ENCODE measurements at places on chromosomes 12 and 14.

DNA sequence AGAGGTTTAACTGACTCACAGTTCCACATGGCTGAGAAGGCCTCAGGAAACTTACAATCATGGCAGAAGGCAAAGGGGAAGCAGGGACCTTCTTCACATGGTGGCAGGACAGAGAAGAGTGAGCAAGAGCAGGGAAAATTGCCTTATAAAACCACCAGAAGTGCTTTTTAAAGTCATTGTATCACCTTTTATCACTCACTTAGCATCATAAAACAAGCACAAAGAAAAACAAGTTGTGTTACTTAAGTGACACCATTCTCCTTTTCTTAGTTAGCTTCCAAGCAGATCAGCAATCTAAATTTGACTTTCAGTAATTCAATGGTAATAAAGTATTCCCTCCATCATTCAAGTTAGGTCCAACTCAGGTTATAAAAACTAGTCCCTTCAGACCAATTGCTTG, 28.5 kb downstream of the OSBPL8 start:
- no peak for DNase-seq

DNA sequence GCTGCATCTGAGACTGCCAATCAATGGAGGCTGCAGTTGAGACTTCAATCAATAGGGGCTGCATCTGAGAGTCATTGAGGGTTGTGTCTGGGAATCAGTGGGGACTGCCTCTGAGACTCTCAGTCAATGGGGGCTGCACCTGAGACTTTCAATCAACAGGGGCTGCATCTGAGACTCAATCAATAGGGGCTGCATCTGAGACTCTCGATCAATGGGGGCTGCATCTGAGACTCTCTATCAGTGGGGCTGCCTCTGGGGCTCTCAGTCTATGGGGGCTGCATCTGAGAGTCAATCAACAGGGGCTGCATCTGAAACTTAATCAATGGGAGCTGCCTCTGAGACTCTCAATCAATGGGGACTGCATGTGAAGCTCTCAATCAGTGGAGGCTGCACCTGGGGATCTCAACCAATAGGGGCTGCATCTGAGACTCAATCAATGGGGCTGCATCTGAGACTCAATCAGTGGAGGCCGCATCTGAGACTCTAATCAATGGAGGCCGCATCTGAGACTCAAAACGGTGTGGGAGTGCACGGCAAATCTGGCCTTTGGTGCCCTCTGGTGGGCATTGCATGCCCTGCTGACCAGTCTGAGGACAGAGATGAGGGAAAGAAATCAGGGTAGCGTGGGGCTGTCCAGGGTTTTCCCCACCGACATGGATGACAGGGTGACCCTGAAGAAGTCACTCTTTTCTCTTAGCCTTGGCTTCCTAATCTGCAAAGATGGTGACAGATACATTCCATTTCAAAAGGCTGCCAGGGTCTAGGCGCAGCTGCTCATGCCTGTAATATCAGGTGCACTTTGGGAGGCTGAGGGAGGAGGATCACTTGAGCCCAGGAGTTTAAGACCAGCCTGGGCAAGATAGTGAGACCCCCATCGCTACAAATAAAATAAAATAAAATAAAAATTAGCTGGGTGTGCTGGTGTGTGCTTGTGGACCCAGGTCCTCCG, 41.3 kb upstream of the EIF5 start:
- peak; percentile 89 for DNase-seq

GRCh38 chr12:107318806-107319532, 225.6 kb upstream of the CRY1 start:
- peak; percentile 71 for DNase-seq

- DNase-seq, result no peak
Observed at GRCh38 chr12:71756054-71756690, 1.5 kb downstream of the RAB21 start.

GRCh38 chr12:92573104-92573503, 129.7 kb upstream of the PLEKHG7 start:
- no peak for DNase-seq

- no peak for DNase-seq
Observed at GRCh38 chr12:119176267-119177055, 2.3 kb upstream of the HSPB8 start.

DNA sequence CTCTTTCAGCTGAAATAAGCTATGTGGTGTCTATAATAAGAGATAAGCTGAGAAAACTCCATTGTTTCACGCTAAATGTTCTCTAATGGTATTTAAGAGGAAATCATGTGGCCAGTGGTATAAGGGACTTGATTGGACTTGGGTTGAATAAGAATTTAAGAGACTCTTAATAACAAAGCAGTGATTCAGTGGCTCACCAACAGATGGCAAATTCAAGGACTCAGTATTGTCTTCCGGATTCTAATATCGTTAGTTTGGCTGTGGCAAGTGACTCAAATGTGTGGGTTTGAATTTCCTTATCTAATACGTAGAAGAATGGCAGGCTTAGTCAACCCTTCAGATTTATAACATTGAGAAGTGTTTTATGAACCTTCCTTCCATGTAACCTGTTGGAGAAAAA, 49.1 kb upstream of the KCNH3 start:
- DNase-seq, result peak; percentile 44

GRCh38 chr12:44960856-44961255, 84.7 kb upstream of the NELL2 start:
- DNase-seq, result peak; percentile 53

DNA sequence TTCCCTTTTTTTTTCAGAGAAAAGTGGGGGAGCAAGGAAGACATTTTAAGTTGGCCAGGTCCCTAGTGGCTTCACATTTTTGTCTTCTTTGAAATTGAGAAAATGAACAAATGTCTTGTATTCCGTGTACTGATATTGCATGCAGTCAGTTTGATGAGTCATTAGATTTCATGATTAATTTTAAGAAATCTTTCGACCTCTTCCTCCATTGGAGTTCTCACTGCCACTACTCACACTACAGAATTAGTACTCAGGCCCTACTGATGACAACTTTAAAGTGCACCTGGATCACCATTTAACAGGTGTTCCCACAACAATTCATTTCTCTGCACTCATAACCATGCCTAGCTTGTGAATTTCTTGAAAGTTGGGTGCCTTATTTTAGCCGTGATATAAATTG, 50.5 kb downstream of the SAMD4A start:
- no peak for DNase-seq

DNA sequence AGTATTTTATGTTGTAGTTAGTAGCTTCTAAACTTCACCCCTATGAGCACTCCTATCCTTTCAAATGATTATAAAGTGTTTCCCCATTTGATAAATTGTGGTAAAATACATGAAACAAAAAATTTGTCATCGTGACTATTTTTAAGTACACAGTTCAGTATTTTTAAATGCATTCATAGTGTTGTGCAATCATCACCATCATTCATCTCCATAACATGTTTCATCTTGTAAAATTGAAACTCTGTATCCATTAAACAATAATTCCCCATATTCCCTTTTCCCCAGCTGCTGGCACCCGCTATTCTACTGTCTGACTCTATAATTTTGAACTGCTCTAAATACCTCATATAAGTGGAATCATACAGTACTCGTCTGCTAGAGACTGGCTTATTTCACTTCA, 52.5 kb downstream of the ATP23 start:
- no peak for DNase-seq

GRCh38 chr14:21917699-21918436, 244.2 kb upstream of the OR4E1 start:
- no peak for DNase-seq

DNA sequence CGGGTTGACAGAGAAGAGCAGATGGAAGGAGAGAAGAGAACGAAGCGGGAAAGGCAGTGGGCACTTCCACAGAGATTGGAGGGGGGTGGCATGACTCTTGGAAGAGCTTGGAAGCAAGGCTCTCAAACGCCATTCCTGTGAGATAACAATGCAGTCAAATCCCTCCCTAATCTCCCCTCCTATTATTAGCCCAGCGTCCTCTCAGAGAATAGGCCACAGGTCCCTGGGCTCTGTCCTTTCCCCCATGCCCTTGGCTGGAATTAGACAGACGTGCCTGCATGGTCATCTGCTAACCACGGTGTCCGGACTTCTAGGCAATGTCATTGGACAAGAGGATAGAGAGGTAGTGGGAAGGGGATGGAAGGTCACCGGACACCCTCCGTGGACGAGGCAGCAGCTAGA, 8.0 kb upstream of the MYH7 start:
- DNase-seq, result peak; percentile 26

- no peak for DNase-seq
Observed at GRCh38 chr14:76866456-76866855, 40.2 kb downstream of the LRRC74A start.

- DNase-seq, result no peak
Observed at GRCh38 chr14:75771595-75771994, 110.5 kb downstream of the TTLL5 start.

DNA sequence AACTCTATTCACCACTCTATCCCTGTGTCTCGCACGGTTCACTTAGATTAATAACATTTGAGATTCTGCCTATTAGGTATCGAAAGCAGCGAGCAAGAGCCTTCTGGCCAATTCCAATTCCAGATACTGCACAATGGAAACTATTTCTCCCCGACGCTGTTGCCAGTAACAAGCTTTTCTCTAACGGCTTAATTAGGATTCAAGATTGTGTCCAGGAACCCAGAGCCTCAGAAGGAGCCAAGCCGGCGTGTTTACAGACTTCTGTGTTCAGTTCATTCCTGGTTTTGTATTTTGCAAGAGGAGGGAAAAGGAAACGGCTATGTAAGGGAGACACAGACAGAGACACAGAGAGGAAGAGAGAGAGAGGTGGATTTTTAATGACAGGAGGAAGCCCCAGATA, 185.6 kb downstream of the DICER1 start:
- DNase-seq, result no peak

DNA sequence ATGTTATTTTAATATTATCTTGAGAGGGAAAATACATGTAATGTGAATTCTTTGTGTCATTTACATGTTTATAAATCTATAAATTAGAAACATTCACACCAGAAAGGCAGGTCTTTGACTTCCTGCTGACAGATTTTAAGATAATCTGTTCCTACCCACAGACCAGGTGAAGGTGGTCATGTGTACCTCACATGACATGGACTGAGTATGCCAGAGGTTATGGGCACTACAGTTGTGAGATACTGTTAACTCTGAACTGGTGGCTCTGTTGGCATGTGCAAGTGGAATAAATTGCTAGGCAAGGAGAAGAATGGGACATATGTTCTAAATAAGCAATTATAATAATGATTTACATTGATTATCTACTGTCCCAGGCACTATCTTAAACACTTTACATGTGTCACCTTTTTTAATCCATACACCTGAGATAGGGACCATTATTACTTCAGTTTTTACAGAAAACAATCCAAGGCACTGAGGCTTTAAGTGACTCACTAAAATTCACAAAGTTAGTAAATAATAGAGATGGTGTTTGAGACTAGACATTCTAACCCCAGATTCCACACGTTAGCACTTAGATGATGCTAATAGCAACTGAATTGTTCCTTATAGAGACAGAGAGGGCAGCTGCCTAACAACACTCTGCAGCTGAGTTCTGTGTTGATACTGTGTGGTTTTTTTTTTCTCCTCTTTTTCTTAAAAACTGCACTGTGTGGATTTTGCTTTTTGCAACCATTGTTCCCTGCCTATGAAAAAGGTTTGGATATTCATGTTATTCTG, 23.8 kb downstream of the SLC16A7 start:
- no peak for DNase-seq

GRCh38 chr12:13211859-13212664, 15.5 kb downstream of the EMP1 start:
- peak; percentile 56 for DNase-seq

DNA sequence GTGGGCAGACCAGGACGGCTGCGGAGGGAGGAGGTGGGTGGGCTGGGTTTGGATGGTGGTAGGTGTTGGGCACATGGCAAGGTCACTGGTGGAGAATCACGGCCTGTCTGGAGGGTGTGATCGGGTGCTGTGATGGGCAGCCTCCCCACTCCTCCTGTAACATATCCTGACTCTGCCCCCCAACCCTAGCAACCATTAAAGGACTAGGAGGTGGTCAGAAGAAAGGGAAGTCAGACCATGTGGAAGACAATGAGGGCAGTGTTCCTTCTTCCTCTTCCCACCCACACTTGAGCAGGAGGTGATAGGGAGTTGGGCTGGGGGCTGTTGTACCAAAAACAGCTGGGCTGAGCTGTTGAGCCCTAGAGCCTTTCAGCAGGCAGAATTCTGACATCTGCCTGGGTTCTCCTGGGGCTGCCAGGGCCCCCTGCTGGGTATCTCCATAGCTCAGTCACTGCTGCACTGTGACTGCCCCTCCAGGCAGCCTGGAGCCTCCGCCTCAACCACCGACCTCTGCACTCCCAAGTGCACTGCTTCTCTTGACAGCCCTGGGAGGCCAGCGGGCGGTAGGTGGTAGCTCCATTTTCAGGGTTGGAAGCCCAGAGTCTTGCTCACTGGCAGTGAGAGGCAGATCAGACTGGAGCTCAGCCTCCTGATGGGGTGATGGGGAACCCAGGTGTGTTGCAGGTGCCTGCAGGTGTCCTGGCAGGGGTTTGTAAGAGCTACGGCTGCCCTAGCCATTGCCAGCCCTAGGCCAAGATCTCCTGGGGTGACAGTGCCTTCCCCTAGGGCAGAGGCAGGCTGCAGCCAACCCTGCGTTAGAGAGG, 15.4 kb downstream of the VASH1 start:
- DNase-seq, result peak; percentile 75

- DNase-seq, result no peak
Observed at GRCh38 chr14:102951799-102952198, 29.3 kb downstream of the AMN start.

GRCh38 chr14:99806836-99807235, 13.6 kb downstream of the EML1 start:
- no peak for DNase-seq

DNA sequence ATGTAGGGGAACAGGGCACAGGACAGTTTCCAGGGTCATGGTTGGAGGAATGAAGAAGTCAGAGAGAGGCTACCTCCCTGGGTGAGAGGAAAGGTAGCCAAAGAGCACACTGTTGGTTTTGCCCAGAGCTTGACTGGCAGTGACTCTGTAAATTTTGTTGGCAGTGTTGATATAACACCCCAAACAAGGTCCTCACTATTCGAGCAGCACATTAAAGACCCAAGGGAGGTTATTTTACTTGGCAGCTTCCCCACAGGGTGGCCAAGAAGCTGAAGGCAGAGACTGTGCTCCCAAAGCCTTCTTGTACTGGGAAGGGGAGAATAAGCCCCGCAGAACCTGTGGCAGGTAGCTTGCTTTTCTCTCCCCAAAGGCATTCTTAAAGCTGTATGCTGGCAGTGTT, 40.6 kb downstream of the WSCD2 start:
- DNase-seq, result no peak

GRCh38 chr14:88181072-88181471, 142.0 kb downstream of the KCNK10 start:
- DNase-seq, result no peak

DNA sequence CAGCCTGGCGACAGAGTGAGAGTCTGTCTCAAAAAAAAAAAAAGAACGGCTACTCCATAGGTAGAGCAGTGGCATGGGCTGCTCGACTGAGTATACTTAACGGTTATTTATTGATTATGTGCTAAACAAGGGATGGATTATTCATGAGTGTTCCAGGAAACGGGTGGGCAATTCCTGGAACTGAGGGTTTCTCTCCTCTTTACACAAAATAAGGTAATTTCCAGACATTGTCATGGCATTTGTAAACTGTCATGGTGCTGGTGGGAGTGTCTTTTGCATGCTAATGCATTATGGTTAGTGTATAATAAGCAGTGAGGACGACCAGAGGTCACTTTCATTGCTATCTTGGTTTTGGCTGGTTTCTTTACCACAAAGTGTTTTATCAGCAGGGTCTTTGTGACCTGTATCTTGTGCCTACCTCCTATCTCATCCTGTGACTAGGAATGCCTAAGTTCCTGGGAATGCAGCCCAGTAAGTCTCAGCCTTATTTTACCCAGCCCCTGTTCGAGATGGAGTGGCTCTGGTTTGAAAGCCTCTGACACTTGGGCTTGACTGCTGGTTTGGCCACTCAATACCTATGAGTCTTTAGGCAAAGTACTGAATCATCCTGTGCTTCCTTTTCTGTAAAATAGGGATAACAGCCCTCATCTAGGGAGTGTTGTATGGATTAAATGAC, 3.2 kb downstream of the DGLUCY start:
- no peak for DNase-seq
